CD8-positive, alpha-beta T cell (primary cell): ENCODE measurements at places on chromosomes 6 and 20.

DNA sequence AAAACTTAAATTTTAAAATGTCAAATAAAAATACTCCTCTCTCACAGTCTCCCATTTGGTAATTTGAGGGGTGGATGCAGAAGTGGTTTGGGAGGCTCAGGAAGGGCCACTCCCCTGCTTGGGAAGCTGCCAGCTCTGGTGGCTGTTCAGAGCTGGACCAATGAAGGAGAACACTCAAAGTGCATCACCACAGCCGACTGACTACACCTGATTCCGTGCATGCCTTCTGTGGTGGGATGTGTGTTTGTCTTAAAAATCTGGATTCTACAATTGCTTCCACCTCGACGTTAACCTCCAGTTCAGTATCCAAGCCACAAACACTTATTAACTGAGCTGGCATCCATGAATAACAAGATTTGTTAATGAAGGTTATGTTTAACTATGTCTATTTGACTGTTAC is 137.3 kb downstream of the FOXC1 start:
- DNase-seq: no peak

DNA sequence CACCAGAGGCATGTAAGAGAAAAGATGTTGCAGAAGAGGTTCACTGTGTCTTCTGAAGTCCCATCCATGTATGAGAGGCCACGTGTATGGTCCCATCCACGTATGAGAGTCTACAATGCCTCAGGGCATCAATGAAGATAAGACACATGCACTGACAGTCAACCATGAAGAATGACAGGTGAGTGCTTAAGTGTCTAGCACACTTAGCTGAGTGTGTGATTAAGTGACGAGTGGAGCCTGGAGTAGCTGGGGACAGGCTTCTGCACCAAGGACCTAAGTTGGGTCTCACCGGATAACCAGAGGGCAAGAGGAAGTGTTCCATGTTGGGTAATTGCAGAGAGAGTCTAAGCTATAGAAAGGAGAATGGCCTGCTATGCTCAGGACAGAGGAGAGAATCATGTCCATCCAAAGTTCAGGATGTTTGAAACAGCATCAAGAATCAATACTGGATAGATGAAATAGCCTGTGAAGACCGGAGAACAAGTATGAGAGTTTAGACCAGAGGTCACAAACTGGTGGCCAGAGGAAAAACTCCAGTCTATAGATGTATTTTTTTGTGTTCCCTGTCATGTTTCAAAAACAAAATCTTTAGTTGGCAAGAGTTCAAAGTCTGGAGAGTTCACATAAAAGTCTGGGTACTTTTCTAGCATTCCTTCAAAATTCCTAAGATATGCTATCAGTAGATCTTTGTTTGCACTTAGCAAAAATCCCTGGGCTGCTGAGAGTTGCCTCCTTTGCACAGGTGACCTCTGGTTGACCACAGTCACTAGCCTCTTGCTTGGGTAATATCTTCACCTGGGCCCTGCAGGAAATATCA is 165.8 kb downstream of the KIF16B start:
- DNase-seq: no peak

GRCh38 chr6:56714982-56715456 is 72.3 kb upstream of the DST start:
- no peak for DNase-seq

GRCh38 chr6:56517155-56517745 is 125.4 kb downstream of the DST start:
- no peak for DNase-seq

GRCh38 chr20:33843050-33843449 is 31.9 kb downstream of the CHMP4B start:
- no peak for DNase-seq

DNA sequence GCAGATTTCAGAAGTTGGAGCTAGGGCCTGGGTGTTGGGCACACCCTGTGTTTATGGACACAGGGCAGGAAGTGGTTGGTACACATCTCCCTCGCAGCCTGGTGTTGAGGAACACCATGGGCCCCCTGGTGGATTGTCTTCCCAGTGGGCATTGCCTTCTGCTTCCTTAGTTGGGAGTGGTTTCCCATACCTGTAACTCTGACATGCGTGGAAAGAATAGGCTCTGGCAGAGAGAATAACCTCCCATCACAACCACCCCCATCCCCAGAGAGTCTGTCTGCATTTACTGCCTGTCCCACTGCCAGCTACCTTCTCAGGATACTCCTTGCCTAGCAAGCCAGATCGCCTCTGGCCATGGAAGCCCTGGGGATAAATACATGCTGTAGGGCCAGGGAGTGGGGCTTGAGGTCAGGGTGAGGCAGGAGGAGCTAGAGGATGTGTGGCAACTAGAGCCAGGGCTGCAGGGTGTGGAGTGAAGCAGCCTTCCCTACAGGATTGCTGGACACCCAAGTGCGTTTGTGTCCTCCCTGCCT is 14.7 kb downstream of the LRRC73 start:
- DNase-seq: no peak

GRCh38 chr6:132380358-132381029 is 20.8 kb downstream of the MOXD1 start:
- no peak for DNase-seq

DNA sequence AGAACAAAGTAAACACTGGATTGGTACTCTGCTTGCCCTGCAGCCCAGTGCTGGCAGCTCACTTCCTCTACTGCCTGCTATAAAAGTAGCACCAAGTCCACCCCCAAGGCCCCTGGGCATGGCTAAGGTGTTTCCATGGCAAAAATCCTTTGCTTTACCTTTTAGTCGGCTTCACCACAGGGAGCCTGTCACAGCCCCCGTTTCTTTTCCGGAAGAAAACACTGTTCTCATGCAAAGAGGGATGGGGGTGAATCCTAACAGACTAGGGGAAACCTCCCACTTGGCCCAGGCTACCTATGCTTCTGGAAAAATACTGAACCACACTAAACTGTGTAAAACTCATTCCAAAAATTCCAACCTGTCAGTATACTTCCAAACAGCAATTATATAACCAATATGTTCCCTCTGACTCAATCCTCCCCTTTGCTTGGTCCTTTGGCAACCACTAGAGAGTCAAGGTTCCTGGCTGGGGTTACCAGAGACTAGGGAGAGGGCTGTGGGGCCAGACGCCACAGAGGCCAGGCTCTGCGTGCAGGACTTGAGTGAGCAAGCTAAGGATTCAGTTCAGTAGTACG is 16.1 kb downstream of the PPIL1 start:
- no peak for DNase-seq

DNA sequence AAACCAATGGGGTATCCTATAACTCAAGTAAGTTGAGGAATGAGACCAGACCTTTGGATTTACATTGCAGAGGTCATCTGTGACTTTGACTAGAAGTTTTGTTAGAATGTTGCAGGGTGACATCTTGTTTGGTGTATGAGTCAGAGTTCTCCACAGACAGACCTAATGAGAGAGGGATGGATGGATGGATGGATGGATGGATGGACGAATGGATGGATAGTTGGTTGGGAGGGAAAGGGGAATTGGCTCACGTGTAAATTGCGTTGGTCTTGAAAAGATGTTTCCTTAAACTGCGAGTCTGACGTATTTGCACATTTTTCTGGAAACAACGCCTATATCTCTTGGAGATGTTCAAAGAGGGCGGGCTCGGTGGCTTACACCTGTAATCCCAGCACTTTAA is 1.0 kb upstream of the MTRES1 start:
- no peak for DNase-seq

DNA sequence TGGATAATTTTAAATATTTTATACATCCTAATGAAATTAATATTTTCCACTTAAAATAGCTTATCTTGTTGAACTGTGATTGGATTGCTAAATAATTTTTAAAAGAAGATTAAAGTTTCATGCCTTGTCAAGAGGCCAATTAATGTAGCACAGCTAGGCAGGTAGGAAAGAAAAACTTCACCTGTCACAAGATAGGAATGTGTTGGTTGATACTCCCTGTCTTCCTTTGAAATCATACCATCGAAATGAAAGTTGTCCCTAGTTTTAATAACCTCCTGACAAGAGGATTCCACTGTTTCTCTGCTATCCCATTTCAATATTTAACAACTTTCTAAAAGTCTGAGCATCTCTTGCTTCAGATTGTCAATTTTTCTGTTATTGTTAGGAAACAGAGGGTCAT is 80.8 kb downstream of the BMP6 start:
- DNase-seq: no peak

- DNase-seq: no peak
Observed at GRCh38 chr6:166389119-166389518, 6.4 kb upstream of the MPC1 start.

DNA sequence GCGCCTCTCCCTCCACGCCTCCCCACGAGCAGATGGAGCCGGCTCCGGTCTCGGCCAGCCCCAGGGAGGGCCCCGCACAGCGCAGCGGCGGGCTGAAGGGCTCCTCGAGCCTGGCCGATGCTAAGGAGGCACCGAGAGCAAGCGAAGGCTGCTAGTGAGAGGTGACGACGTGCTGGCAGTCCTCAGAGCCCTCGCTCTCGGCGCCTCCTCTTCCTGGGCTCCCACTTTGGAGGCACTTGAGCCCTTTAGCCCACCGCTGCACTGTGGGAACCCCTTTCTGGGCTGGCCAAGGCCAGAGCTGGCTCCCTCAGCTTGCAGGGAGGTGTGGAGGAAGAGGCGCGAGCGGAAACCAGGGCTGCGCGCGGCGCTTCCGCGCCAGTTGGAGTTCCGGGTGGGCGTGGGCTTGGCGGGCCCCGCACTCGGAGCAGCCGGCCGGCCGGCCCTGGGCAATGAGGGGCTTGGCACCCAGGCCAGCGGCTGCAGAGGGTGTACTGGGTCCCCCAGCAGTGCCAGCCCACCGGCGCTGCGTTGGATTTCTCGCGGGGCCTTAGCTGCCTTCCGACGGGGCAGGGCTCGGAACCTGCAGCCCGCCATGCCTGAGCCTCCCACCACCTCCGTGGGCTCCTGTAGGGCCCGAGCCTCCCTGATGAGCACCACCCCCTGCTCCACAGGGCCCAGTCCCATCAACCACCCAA is 2.5 kb upstream of the TMEM14C start:
- DNase-seq: peak; percentile 82

- no peak for DNase-seq
Observed at GRCh38 chr20:62952968-62953838, 694 bp downstream of the SLC17A9 start.

DNA sequence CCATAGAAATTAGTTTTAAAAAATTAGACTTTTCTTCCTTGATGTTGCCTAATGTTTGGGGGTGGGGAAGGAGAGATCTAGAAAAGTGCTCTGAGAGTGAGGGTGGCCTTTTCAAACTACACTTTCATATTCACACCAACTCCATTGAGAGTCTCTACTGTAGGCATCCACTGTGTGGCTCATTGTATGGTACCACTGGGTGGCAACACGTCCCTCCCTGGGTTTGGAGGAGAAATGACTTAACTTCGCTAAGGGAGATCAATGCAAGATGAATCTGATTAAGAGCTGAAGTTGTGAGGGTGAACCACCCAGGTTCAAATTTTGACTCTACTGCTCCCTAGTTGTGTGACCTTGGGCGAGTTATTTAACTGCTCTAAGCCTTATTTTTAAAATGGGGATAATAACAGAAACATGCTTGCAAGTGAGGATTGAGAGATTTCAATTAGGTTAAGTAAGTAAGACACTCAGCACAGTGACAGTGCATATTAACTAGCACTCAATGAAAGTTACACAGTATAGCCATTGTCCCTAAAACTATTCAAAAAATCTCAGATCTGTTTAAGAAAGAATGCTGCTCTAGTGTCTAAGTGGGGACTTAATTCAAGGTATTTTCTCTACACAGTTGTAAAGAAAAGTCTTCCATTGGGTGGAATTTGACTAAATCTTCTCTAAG is 193.5 kb upstream of the CNR1 start:
- no peak for DNase-seq

- no peak for DNase-seq
Observed at GRCh38 chr20:24913076-24913628, 35.9 kb upstream of the CST7 start.
